ENCODE measurements at places on chromosomes 7 and 10.

- DNase-seq: no peak
Observed at GRCh38 chr7:38492010-38492409, 139.2 kb downstream of the AMPH start.

DNA sequence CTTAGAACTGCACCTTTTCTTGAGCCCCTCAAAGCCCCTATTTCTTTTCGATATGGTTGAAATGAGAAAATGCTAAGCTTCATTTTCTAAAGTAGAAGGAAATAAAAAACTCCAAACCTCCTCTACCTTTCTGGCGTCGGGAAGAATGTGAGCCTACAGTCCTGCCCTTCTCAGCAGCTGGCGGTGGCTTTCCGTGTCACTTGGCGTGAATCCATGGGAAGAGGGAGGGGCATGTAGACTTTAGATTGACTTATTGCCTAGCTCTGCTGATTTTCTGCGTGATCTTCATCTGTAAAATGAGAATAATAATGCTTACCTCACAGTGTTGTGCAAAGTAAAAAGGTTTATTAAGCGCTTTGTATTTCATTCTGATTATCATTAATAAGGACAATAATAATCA, 35.0 kb downstream of the PRR15 start:
- no peak for DNase-seq

DNA sequence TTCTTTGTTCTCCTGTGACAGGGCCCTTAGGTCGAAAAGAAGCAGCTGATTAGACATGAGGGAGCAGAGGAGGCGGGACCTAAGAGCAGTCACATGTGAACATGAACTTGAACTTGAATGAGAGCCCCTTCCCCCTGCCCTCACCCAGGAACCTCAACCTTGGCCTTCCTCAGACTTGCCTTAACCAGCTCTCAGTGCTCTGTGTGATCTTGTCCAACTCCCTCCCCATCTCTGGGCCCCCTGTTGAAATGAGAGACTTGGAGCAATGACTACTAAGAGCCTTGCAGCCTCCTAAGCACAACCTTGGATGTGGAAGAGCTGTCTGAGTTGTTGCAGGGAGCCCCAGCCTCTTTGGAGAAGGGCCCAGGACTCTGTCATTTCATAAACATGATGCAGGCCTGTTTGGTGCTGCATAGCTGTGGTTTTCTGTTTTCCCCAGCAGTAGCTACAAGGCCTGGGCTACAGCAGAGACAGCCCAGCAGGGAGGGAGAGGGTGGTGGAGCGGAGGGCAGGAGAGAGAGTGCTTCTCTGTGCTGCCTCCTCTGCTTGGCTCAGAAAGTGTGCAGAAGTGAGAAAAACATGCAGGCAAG, 123.9 kb upstream of the ZMIZ1 start:
- DNase-seq: no peak

GRCh38 chr7:129664029-129665012, 52.8 kb downstream of the NRF1 start:
- no peak for DNase-seq

DNA sequence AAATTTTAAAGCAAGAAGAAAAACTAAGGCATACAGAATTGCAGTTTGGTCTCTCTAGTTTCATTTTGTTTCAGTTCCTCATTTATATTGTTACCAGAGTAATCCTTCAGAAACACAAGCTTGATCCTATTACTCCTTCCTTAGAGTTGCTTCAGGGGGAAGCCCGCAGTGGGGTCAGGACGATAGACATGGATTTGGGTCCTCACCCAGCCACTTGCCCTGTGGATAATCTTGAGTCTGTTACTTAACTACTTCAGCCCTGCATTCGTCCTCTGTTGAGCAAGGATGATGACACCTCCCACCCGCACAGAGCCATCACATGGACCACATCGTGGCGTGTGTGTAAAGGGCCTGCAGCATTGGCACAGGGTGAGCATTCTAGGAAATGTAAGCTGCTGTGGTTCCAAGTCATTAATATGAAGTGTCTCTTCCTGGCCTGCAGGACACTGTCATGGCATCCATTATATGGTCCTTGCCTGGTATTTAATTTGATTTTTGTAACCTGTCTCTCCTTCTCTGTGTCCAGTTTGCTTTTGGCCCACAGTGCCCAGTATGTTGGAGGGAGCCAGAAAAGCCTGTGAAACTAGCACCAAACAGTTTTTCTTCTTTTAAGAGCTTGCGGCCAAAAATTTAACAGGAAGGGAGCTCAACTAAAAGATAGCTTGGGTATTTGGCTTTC, 111.2 kb downstream of the EEPD1 start:
- no peak for DNase-seq

DNA sequence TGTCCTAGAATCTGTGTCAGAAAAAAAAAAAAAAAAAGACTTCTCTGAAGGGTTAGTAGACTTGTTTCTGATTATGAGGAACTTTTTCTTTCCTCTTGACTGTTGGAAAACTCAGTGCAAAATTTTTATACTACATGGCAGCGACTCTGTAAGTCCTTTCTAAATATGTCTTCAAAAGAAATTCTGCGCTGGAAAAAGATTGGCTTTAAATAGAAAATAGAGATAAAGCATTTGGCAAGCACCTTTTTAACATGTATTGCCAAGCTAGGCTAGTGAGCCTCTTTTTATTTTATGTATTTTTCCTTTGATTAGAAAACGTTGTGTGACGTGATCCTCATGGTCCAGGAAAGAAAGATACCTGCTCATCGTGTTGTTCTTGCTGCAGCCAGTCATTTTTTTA, 17.9 kb downstream of the KLHL7 start:
- no peak for DNase-seq

GRCh38 chr7:37732253-37732652, 48.7 kb downstream of the GPR141 start:
- no peak for DNase-seq

DNA sequence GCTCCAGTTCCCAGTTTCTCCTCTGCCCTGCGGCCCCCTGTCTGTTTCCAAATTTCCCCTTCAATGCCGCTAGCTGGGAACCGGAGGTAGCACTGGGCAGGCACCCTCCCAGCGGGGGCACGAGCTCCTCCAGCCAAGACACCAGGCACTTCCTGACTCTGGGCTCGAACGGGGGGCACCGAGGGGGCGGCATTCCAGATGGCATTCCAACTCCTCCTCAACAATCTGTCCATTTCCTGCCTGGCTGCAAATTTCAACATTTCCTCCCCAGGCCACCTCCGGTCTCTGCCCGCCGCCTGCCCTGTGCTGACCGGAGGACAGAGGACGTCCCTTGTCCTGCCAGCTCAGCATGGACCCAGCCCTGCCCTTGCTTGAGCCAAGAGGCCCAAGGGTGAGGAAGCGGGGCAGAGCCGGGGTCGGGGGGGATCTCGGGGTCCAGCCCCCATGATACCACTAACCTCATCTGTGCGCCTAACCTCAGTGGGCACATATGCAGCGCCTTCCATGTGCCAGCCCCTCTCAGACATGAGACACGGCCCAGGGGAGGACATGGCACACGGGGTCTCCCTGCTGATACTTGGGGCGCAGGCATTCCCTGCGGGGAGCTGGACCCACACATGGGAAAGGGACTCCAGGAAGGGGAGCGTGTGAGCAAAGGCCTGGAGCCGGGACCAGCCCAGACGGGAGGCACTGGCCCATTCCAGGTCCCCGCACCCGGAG, 58.0 kb downstream of the PDGFA start:
- DNase-seq: no peak

DNA sequence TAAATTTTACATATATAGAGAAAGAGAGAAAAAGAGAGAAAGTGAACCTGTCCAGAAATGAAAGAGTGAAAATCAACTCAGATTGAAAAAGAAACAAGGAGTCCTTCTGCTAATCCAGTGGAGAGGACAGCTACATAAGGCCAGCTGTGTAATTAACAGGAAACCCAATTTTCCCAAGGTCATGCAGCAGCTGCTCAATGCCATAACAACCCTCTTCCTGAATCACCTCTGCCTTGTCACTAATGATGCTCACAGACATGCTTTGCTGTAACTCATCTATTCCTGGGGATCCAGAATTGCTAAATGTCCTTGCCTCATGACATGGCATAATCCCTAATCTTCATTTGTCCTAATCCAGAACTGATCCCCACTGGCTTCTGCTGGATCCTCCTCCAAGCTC, 288.6 kb downstream of the NEBL start:
- no peak for DNase-seq

DNA sequence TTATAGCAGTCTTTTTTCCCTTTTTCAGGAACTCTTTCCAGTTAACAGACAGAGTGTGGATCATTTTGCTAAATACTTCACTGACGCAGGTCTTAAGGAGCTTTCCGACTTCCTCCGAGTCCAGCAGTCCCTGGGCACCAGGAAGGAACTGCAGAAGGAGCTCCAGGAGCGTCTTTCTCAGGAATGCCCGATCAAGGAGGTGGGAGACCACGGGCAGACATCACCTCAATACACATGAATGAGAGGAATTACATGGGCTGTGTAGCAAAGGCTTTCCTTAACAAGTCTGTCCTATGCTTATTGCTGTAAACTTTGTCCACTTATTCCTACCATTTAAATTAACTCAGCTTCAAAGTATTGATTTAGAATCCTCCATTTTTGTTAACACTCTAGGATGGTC, 48.8 kb downstream of the BZW2 start:
- DNase-seq: no peak

GRCh38 chr10:108069096-108069495, 904.6 kb upstream of the SORCS1 start:
- DNase-seq: no peak

- no peak for DNase-seq
Observed at GRCh38 chr10:79923669-79924068, 25.2 kb downstream of the SFTPD start.

DNA sequence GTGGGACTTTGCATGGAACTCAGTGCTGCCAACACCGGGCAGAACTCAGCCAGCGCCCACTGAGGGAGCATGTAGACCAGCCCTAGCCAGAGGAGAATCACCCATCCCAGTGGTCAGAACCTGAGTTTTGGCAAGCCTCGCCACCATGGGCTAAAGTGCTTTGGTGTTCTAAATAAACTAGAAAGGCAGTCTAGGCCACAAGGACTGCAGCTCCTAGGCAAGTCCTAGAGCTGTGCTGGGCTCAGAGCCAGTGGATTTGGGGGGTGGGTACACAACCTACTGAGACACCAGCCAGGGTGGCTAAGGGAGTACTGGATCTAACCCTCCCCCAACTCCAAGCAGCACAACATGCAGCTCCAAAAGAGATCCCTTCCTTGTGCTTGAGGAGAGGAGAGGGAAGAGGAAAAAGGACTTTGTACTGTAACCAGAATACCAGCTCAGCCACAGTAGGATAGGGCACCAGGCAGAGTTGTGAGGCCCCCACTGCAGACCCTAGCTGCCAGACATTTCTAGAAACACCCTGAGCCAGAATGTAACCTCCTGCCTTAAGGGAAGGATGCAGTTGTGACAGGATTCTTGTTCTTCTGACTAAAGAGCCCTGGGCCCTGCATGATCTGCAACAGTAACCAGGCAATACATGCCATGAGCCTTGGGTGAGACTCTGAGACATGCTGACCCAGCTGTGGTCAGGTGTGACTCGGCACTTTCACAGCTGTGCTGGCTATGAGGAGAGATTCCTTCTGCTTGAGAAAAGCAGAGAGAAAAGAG, 24.4 kb downstream of the GSDME start:
- no peak for DNase-seq

DNA sequence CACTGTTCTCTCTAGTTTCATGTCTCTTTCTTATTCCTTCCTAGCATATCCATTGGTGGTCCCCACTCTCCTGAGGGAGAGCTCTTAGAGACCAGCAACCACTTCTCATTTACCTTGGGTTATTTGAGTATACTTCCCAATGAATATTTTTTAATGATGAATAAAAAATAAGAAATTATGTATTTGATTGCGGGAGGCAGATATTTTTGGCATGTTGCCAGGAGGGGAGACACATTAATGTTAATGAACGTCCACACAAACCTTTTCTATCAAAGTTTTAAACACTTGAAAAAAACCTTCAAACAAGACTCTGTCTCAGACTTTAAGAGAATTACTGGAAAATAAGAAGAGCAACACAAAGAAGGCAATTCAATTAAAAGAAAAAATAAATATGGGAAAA, 260.6 kb upstream of the MAGI2 start:
- no peak for DNase-seq

GRCh38 chr7:90540406-90540805, 55.7 kb upstream of the CDK14 start:
- DNase-seq: no peak

- DNase-seq: no peak
Observed at GRCh38 chr7:44087911-44088838, 5.8 kb upstream of the POLM start.

- DNase-seq: no peak
Observed at GRCh38 chr7:47247132-47247531, 334.8 kb downstream of the TNS3 start.

DNA sequence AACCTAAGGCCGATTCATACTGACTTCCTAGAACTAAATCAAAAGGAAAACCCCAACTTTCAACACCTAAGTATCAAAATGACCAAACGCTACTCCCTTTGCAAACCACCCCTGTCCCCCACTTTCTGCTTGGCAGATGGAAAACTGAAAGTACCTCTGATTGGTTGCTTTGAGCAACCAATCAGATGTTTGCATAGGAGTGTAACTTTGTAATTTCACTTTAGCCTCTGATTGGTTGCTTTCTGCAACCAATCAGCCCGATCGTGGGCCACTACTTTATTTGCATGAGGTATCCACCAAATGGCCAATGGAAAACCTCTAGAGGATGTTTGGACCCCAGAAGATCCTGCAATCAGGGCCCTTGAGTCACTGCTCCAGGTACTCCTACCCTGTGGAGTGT, 12.3 kb upstream of the SNX10 start:
- DNase-seq: no peak

- no peak for DNase-seq
Observed at GRCh38 chr10:129259128-129259815, 207.8 kb upstream of the MGMT start.

GRCh38 chr10:15300697-15301096, 70.4 kb downstream of the FAM171A1 start:
- no peak for DNase-seq

DNA sequence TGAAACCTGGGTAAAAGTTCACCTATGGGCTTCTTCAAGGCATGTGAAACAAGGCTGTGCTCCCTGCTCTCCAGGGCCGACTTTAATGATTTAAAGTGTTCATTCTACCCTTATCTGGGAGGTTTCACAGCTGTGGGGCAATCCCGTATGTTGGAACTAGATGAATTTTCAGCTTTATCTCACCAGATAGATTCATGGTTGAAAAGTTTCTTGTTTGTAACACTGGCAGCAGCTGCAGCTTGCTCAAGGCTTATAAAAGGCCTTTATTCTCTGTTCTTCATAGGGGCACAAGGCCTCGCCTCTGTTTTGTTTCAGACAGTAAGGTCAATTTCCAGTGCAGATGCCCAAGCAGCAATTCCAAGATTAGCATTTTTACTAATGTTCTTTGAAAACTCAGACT, 70.4 kb upstream of the DNAJB12 start:
- no peak for DNase-seq

DNA sequence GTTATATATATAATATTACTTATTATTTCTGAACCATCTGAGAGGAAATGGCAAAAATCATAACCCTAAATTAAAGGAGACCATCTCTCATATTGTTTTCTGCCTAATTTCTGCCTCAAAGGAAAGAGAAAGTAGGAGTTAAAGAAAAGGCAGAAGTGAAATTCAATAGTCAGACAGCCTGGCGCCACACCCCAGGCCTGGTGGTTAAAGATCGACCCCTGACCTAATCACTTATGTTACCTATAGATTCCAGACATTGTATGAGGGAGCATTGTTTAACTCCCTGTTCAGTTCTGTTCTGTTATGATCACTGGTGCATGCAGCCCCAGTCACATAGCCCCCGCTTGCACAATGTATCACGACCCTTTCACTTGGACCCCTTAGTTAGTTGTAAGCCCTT, 24.9 kb upstream of the CHST3 start:
- DNase-seq: no peak

- no peak for DNase-seq
Observed at GRCh38 chr10:74841265-74841973, 15.0 kb downstream of the KAT6B start.

- DNase-seq: no peak
Observed at GRCh38 chr7:143381427-143382125, 431 bp downstream of the ZYX start.

Measured in stimulated activated naive CD4-positive, alpha-beta T cell treated with Interleukin-2 at 50 U/mL for 16 hours (primary cell).